ENCODE measurements at places on chromosomes 13 and 19. TPM values are rescaled to one million over a fixed set of nuclear protein-coding genes. Genes with fewer than 3 reads are reported as not detected.

The NR2F6 gene
- 195 TPM for total RNA-seq

The MBD3L3 gene
- not detected for total RNA-seq

The LILRB2 gene
- 1.3 TPM for total RNA-seq

The FKBP8 gene
- 190 TPM for total RNA-seq

Data from colonic mucosa (tissue), 4 donors.